ENCODE measurements at places on chromosomes 12 and 14.

DNA sequence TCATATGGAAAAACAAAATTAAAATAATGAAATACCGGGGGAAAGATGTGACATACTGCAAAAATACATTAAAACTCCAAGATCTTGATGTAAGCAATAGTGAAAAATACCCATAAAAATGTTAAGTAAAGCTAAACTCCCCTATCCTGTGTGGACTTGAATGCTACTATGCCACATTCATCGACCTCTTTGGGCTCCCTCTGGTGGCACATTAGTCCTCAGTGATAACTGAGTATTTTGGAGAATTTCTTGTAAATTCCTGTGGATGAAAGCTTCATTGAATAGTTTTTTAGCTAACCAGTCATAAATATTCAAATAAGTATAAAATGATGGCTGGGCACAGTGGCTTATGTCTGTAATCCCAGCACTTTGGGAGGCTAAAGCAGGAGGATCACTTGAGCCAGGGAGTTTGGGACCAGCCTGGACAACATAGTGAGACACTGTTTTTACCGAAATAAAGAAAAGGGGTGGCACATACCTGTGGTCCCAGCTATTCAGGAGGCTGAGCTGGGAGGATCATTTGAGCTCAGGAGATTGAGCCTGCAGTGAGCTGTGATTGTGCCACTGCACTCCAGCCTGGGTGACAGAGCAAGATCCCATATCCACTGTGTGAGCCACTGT, 42.4 kb upstream of the SGPP1 start:
- DNase-seq, result peak; percentile 48

DNA sequence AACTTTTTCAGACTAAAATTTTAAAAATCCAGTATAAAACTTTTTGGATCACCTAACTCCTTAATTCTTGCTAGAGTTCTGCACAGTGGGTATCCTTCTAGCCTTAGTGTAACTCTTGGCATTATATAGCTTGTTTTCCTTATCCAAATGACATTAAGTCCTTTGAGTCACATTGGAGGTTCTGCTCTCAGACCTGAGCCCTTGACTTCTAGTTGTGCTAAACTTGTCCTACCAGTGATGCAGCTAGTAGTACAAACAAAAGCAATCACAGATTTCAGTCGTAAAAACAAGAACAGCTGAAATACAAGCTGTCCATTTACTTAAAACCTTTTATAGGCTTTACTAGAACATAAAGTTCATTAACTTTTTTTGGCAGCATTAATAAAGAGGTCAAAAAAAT, 10.5 kb downstream of the ZBTB1 start:
- DNase-seq, result no peak

DNA sequence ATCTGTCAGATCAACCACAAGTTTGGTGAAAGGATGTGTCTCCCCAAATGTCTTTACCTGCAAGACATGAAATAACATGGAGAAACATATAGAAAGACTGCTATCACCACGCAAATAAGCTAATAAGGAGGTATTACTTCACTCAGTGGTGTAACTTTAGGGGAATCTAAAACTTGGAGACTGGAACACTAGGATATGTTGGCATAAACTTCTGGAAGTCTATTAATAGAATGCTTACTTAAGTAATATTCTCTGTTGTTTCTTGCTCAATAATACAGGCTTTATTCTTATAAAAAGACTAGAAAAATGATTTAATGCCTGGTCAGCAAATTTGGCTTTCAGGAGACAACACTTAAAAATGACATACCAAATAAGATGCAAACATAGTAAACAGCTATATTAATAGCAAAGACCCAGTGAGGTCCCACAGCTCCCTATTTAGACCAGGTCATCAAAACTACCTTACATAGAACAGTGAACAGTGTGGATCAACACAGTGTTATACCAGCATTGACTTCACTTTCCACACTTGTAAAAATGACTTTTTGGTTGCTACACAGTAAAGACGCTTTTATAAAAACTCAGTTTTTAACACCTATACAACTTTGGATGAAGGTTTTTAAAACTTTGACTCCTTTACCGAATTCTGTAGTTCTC, 18.9 kb upstream of the HAL start:
- DNase-seq, result no peak

- DNase-seq, result no peak
These were observed 306.7 kb downstream of the NUAK1 start for GRCh38 chr12:105832021-105832420.

DNA sequence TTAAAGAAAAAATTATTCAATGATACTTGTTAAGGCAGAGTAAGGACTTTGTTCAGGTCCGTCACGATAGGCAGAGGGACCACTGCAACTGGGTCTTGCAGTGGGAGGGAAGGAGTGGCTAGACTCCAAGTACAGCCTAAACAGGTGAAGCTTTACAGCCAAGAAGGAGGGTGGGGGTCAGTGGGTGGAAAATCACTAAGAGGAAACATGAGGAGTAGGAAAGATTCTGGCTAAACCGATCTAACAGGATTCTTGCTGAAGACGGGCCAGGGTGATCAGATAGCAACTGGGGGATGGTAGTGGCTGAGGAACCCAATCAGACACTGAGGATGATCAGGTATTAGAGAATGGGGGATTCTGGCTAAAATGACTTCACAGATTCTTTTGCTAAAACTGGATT, 100.2 kb downstream of the TTC7B start:
- DNase-seq, result no peak

- no peak for DNase-seq
These were observed 160.3 kb upstream of the PELI2 start for GRCh38 chr14:55957950-55958349.

- no peak for DNase-seq
These were observed 443.4 kb downstream of the GLT1D1 start for GRCh38 chr12:129296671-129297070.

GRCh38 chr14:102900631-102901571, 21.6 kb upstream of the AMN start:
- DNase-seq, result no peak

GRCh38 chr12:109900752-109901580, 892 bp downstream of the TCHP start:
- DNase-seq, result no peak

DNA sequence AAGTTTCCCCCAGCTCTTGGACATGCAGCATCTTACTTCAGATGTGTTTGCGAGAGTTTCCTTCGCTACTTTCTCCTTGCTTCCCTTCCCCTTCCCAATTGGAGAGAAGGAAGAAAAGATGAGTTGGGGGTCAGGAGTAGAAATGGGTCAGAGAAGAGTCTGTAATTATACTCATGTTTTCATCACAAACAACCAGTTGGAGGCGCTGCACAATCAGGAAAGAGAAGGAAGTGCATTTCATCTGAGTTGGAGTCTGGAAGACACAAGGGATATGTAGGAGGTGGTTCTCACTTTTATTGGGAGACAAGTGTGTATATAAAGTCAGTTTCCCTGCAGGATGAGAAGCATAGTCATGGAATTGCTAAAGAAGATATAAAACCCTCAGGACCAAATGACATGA, 31.3 kb upstream of the VSX2 start:
- DNase-seq, result no peak

GRCh38 chr14:50085570-50086320, 30.6 kb downstream of the VCPKMT start:
- peak; percentile 36 for DNase-seq

DNA sequence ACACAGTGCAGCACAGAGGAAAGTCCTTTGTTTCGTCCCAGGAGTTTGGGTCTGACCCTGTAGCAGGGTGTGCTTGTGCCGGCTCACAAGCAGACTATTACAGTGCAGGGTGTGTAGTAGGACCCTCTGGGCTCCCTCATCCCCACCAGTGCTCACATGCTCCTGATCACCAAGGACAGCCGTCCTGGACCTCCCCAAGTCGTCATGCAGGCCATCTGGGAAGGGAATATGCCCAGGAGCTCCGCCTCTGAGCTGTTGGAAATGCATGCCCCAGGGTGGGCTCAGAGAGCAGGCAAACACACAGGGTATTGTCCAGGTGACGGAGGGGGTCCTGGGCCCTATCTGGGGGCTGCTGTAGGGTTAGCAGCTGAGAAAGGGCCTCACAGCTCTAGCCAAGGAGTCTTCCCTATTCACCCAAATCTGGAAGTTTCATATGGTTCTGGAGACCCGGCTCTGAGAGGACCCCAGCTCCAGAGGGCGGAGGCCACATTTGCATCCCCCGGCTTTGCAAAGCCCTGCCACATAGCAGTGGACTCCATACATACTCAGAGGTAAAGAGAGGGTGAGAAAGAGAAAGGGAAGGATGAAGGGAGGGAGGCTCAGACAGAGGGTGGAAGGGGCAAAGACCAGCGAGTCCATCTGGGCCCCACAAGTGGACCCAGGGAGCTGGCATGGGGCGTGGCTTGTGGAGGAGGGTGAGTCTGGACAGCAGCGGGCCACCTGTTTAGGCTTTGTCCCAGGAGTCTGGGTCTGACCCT, 53.5 kb upstream of the PPP2R5C start:
- DNase-seq, result no peak

DNA sequence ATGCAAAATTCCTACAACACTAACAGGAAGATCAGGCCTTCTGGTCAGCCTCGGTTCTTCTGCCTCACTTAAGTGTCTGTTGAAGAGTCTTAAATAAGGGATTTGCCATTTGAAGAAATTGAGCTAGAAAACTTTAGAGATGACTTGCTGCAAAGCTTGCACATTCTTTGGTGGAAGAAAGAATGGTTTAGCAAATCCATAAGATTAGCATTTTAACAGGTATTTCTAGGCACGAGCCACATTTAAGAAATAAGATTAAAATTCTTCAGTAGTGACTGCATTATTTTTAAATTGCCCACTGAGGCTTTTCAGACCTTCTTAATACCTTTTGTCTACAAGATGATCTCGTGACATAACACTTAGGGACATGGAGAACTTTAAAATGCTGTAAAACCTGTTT, 327.1 kb downstream of the TMEM117 start:
- DNase-seq, result no peak

- no peak for DNase-seq
These were observed 193.6 kb downstream of the SLC41A2 start for GRCh38 chr12:104764225-104765091.

GRCh38 chr14:90109858-90110257, 48.1 kb downstream of the KCNK13 start:
- no peak for DNase-seq

DNA sequence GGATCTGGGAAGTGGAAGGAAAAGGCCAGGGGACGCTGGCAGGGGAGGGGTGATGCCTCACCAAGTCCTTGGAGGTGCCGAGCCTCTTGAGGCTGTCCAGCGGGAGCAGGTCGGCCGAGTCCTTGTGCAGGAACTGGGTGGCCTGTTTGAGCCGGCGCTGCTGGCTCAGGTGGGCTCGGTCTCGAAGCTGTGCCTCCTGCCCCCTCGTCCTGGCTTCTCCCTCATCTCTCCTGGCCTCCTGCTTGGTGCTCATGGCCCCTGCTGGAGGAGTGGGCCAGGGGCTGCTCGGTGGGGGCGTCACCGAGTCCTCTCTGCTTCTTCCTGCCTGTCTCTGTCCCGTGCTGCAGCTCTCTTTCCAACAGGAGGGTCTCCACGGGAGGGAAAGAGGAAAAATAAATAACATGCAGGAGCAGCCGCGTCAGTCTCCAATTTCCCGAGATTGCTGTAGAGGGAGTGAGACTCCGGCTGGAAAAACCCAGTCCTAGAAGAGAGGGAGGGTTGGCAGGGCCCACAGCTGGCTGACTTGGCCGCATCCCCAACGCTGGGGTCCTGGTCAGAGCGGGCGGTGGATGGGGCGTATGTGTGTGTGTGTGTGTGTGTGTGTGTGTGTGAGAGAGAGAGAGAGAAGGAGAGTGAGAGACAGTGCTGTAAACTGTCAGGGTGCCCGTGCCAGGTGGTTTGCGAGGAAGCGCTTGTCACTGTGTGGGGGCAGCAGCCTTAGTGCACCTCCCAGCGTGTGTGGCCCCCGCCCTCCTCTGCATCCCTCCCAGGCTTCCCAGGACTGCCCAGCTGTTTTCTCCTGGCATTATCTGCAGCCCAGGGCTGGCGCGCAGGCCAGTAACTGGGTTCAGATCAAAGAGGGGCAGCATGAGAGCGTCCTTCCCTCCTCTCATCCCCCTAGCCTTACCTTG, at the start of gene NRIP2:
TSS of gene NRIP2 (minus strand) at position 455 of the 911 bp plus-strand sequence. CDS start at position 403, 52 bp downstream.
- DNase-seq, result no peak

DNA sequence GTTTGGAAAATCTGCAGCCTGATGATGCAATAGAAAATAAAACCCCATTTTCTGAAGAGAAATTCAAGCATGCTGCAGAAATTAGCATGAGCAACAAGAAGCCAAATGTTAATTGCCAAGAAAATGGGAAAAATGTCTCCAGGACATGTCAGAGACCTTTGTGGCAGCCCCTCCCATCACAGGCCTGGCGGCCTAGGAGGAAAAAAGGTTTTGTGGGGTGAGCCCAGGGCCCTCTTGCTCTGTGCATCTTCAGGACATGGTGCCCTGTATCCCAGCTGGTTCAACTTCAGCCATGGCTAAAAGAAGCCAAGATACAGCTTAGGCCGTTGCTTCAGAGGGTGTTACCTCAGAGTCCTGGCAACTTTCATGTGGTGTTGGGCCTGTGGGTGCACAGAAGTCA, 775.5 kb upstream of the SEL1L start:
- DNase-seq, result no peak

- no peak for DNase-seq
These were observed 118.5 kb downstream of the GLT1D1 start for GRCh38 chr12:128971802-128972201.

GRCh38 chr14:77526266-77526665, 27.6 kb upstream of the ISM2 start:
- DNase-seq, result no peak

DNA sequence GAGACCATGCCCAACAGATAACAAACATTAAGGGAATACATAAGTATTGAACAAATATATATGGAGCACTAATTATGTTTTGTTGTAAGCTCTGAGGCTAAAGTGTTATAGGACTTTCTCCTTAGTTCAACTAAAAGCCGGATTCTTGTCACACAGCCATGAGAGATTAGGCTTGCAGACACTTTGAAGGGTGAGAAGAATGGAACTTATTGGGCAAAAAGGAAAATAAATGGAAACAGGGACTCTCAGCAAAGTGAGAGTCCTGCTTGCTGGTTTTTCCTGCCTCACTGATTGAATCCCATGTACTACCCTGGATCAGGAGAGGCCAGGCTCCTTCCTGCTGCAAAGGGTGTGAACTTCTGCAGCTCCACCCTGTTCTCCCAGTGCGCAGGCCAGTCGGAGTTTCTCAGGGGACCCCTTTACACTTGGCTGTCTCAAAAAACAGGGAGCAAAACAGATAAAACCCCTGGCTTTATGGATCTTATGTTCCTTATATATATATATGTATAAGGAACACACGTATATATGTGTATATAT, 77.1 kb upstream of the FUT8 start:
- DNase-seq, result no peak

DNA sequence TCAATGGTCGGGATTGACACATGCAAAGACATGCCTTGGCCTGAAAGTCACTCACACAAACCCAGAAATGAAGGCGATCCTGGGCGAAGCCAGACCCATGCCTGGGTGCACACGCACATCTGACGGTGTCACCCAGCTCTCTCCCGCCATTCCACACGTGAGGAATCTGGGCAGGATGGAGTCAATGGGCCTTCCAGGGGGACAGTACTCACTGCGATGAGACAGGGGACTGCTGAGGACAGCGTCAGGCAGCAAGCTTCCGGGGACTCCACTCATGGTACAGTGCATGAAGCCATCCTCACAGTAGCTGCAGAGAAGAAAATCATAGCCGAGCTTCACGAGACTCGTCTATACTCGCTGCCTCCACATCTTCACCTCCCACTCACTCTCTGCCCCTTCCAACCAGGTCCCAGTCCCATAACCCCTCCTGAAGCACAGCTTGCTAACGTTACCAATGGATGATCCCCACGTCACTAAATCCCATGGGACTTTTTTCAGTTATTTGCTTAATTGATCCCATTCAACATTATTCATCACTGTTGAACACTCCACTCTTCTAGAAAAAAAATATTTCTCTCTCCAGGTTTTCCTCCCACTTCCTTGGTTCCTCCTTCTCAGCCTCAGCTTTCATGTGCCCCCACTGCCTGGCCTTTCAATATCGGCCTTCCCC, 77.8 kb downstream of the VWF start:
- no peak for DNase-seq

- no peak for DNase-seq
These were observed 120.7 kb upstream of the TMTC2 start for GRCh38 chr12:82565966-82566365.

Data from effector memory CD8-positive, alpha-beta T cell (primary cell).